Left kidney (tissue), 8 donors: ENCODE measurements at places on chromosomes 2 and 18.

GRCh38 chr2:120220756-120221155 lies 2.4 kb downstream of the TMEM185B start:
- DNase-seq: no peak

- no peak for DNase-seq
Measured at GRCh38 chr2:68412127-68412819, 47.2 kb downstream of the PLEK start.

- DNase-seq: no peak
Measured at GRCh38 chr2:175195012-175195411, 13.5 kb upstream of the ATP5MC3 start.

- DNase-seq: no peak
Measured at GRCh38 chr2:43050866-43051265, 175.5 kb downstream of the ZFP36L2 start.

DNA sequence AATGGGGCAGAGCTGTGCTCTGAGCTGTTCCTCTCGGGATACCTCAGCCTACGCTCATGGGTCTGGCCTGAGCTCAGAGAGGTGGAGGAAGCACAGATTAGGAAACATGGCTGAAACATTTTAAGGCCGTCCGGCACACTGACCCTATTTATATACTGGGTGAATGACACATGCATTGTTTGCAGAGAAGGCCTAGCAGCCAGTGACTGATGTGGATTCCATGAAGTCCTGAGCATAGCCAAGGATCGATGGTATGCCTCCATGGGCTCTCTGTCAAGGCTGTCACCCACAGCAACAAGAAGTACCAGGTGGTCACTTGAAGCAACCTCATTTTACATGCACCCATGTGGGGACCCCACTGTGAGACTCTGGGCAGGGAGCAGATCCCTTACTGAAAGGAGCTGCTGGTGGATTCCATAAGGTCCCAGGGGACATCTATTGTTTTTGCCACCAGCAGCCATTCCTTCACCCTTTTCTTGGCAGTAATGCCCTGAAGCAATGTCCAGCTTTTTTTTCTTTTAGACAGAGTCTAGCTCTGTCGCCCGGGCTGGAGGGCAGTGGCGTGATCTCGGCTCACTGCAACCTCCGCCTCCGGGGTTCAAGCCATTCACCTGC lies 8.4 kb downstream of the PTMA start:
- DNase-seq: no peak

GRCh38 chr18:80210312-80211083 lies 36.8 kb downstream of the PARD6G start:
- no peak for DNase-seq

- no peak for DNase-seq
Measured at GRCh38 chr2:120313695-120314615, 32.0 kb upstream of the INHBB start.
